ENCODE measurements at places on chromosomes 1 and 21. TPM values are rescaled to one million over a fixed set of nuclear protein-coding genes. Genes with fewer than 3 reads are reported as not detected.

DNA sequence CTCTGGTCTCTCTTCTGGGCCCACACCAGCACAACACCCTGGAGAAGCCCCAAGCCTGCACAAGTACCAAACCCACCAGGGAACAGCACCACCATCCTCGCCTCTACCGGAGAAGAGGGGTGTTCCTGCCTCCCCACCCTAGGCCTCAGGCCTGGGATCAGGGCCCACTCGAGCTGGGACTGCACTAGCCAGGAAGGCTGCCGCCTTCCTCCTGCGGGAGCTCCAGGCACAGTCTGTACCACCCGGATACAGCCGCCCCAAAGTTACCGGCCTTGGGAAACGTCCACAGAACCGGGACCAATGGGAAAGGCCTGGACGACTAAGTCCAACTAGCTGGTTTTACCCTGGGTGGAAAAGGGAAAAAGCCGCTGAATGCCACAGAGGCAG, 3.4 kb downstream of the TAL1 start:
- DNase-seq = no peak

The HMCN1 gene
- 0.04 TPM for total RNA-seq

- no peak for DNase-seq
Observed at GRCh38 chr1:173663159-173663558, 6.5 kb downstream of the ANKRD45 start.

The C1orf115 gene
- 0.16 TPM for total RNA-seq

The OSCP1 gene
- 2.0 TPM for total RNA-seq

The PPIE gene
- total RNA-seq = 61.2 TPM

All from CD8-positive, alpha-beta memory T cell (primary cell).